ENCODE measurements at places on chromosomes 1 and 21.

DNA sequence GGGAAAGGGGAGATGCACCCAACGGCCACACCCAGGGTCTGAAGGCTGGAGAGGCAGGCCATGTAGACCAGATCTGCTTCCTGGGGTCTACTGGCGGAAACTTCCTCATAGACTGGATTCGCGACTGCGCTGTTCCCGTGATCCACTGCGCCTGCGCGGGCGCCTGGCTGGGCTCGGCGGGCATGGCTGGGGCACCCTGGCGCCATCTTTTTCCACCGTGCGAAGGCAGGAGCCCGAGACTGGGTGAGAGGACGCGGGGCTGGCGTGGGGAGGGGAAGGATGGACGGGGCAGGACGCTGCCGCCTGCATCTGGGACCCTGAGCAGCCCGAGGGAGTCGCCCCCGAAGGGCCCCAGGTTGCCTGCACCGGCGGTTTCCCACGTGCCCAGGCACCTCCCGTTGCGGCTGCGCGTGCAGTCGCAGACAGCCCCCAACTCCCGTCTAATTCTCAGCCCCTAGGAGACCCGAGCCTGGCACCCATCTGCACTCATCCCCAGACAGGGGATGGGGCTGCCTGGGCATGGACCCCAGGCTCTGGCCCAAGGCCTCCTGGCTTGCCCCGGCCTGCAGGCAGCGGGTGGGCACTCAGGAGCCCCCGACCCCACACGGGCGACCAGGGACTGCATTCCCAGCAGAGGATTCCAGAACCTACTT is 12.4 kb upstream of the FAM3B start:
- no peak for DNase-seq

DNA sequence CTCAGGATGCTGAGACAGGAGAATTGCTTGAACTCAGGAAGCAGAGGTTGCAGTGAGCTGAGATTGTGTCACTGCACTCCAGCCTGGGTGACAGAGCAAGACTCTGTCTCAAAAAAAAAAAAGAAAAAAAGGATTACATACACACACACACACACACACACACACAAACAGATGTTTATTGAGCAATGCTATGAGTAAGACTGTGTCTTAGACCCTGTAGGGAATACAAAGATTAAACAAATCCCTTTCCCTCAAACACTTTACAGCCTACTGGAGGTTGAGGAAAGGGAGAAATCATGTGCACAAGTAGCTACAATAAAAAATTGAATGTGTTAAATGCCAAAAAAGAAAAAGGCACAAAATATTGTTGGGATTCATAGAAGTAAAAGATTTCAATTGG is 58.1 kb downstream of the RPAP2 start:
- peak; percentile 7 for DNase-seq

DNA sequence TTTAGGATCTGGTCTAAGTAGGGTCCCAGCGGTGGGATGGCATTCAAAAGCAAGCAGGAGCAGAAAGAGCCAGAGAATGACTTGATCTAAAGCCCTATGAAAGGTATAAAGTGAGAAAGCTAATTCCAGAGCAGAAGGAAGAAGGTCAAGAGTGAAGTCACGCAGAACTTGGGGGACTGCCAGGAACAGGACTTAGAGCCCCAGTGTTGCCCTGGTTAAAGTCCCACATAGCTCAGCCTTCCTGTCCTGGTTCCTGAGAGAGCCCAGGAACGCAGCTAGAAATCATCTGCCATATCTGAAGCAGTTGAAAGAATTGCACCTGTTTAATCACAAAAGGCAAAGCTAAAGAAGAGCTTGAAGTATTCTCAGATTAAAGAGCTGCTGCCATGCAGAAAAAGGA is 160.6 kb upstream of the ATP1B1 start:
- DNase-seq = no peak

GRCh38 chr1:65971547-65971946 is 178.9 kb downstream of the PDE4B start:
- DNase-seq = no peak

DNA sequence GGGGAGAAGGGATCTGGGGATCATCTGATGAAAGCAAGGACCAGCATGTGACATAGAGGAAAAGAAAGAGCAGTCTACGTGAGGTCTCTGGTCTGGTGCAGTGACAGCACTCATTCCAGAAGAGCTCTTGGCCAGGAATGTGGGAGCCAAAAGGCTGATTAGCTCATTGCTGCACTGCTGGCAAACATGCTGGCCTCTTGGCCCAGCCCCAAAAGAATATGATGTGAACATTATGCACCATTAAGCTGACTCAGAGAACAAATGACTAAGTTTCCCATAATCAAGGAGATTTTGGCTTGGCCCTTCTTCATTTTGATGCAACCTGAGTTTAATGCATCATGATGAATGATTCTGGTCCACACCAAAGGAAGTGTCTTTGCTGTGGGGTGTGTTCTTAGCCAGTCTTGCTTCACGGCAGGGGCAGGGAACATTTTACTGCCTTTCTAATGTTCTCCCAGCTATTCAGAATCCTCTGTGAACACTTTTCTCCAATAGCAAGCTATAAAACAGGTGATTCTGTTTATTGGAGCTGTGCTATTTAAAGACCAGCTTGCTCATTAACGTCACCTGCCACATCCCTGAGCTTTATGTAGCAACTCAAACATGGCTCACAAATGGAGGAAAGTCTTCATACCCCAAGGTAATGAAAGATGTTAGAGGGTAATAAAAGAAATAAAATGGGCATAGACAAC is 55.1 kb downstream of the PCBP3 start:
- peak; percentile 44 for DNase-seq

GRCh38 chr1:167900907-167901306 is 13.0 kb downstream of the ADCY10 start:
- DNase-seq = no peak

DNA sequence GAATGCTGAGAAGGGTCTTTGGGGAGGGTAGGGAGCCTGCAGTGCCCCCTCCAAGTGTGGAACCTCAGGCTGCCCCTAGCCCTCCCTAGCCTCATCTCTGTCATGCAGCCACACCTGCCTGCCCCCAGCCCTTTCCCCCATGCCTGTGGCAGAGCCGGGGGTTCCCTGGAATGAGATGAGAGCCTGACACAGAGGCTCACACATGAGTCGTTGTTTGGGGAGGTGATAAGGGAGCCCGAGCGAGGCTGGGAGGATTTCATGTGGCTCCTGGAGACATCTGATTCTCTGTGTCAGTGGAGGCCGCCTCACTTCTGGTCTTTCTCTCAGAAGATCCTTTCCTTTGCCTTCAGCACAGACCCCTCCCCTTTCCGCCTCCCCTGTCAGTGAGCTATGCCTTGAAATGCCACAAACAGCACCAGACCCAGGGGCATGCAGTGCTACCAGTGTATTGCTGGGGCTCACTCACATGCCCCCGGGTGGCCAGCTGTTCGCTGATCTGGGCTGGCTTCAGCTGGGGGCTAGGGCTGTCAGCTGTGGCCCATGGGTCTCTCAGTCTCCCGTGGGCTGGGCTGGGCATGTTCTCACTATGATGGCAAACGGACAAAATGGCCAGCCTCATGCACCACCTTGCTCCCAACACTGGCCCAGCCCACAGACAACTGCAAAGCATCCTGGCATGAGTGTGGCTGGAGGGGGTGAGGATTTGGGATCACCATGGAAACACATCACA is 102.6 kb downstream of the AJAP1 start:
- no peak for DNase-seq

- no peak for DNase-seq
Observed at GRCh38 chr1:94025383-94026340, 95.3 kb downstream of the ABCA4 start.

DNA sequence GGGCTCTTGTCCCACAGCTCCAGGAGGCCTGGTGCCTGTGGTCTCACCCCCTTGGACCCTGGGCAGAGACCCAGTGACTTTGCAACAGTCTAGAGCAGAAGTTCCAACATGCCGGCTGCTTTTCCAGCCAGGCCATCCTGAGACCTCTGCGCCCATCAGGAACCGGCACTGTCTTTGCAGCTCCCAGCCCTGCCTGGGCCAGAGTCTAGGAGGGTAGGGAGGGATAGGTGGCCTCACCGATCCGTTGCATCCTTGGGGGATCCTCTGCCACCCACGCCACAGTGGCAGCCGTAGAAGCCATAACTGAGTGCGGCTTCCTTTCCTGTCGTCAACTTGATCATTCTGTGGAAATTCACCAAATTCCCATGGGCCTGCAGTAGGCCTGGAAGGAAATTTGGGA is 1.3 kb downstream of the PLA2G2A start:
- no peak for DNase-seq

GRCh38 chr21:35933466-35933865 is 126.9 kb downstream of the SETD4 start:
- peak; percentile 90 for DNase-seq

GRCh38 chr1:21341022-21341421 is 50.8 kb upstream of the ECE1 start:
- DNase-seq = no peak

DNA sequence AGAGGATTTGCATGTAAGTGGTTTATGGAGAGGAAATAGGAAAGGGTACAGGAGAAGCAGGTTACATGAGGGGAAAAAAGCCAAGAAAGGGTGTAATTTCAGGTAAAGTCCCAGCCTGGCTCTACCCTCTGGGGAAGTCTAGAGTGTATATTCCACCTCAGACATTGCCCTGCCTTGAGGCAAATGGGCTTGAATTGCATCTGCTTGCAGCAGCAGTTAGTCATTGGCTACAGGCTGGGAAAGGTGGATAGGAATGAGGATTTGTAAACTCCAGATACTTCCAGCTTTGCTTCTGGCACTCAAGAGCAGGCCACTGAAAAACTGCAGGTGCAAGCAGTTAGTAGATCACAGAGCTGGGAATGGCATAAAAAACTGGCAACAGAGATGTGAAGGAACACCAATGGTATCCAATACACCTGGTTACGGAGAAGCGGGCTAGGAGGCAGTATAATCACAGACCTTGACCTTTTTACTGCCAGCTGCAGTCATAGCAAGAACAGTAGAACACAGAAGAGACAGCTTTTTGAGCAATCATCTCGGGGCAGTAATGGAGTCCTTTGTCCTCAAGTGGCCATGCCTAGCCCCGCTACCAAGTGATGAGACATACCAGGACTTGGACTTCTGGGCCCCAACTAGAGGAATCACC is 226.9 kb upstream of the NRIP1 start:
- no peak for DNase-seq

- no peak for DNase-seq
Observed at GRCh38 chr1:235122348-235122747, 6.3 kb downstream of the TOMM20 start.

GRCh38 chr1:115924770-115925169 is 51.5 kb upstream of the SLC22A15 start:
- no peak for DNase-seq

DNA sequence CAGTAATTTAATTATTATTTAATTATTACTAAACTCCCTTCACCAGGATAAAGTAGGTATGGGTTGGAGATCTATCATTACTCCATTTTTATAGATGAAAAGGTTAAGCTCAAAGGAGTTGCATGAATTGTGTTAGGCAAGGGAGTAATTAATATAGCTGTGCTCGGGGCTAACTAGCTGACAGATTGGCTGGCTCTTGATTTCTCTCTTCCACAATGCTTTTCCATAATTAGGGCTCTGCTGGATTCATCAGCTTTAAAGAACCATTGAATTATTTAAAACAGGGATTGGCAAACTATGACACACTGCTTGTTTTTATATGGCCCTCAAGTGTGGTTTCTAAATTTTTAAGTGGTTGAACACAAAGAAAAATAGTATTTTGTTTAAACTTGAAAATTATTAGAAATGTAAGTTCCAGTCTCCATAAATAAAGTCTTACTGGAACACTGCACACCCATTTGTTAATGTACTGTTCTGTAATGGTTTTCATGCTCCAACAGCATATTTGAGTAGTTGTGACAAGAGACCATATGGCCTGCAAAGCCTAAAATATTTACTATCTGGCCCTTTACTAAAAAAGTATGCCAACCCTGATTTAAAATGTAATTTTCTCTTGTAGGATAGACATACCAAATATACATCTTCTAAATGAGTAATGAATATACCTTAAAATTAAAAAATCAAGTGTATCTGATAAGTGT is 76.4 kb downstream of the GDAP2 start:
- no peak for DNase-seq

DNA sequence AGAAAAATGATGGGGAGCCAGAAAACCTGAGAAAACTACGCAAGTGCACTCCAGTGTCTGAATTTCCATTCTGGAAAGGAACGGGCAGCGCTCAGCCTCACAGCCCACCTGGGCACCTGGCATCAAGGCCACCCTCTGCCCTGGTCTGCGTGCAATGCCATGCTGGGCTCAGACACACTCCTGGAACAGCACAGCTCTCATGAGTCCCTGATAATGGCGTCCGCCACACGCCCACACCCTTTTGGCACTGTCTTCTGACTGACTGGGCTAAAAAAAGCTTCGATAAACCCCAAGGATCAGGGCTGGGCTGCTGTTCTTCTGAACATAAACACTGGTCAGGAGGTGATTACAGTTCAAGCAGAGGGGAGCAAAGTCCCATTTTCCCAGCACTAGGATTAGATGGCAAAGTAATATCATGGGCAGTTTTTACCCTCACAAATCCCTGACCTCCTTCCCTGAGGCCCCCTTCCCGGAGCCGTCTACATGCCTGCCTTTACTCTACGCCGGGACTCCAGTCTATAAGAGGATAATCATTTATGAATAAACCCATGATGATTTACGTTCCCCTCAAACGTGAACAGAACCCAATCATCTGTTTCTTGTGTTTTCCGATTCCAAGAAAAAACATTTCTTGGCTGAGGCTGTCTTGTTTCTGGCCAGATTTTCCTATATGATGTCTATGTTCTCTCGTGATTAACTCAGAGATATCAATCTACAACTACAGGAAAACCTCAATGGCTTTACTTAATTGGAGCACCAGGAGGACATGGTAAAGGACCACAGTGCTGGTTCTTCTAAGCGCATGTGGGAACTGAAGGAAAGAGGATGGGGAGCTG is 22.6 kb downstream of the RCAN1 start:
- DNase-seq = no peak

DNA sequence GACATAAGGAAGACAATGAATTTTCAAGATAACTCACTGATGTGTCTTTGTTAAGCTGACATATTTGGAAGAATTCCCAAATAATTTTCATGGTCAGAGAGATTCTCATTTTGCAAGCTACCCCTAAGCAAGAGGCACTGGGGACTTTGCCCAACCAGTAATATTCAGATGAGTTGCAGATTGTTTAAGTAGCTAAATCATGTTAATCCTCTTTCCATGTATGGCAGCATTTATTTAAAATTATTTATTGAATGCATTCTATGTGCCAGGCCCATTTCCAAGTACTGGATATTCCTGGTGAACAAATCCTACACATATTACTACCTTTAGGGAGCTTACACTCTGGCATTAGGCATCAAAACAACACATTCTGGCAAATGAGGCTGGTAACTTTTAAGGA is 56.5 kb upstream of the BACH1 start:
- no peak for DNase-seq

DNA sequence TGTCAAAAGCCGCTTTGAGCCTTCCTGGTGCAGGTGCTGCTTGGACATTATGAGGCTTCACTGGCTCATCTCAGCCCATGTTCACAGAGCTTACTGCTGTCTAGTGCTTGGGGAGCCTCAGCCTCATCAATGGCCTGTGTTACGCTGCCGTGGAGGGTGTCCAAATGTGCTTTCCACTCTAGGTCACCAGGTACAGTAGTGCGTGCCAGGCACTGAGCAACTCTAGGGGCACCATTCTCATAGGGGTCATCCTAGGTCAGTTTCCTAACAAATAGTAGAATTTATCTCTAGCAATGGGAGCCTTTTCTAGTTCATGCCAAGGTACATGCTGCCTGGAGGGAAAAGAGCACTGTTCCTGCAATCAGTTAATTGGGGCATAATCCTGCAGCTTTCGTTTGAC is 193.8 kb downstream of the DYRK1A start:
- DNase-seq = no peak
